Posterior cingulate gyrus (tissue), 11 donors: ENCODE measurements at places on chromosomes 16 and 17.

- no peak for DNase-seq
These were observed 3.9 kb downstream of the DPEP2 start for GRCh38 chr16:67995423-67995822.

DNA sequence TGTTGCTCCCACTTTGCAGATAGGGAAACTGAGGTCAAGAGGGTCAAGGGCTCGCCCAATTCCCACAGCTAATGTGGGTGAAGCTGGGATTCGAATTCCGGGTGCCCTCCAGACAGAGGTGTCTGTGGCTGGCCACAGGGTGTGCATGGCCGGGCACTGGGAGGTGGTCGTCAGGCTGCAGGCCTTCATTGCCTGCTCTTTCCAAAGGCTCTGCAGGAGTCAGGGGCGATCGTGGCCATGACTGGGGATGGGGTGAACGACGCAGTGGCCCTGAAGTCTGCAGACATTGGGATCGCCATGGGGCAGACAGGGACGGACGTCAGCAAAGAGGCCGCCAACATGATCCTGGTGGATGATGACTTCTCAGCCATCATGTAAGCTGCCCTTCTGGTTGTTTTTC lies 49.8 kb downstream of the MEAK7 start:
- DNase-seq = peak; percentile 57

DNA sequence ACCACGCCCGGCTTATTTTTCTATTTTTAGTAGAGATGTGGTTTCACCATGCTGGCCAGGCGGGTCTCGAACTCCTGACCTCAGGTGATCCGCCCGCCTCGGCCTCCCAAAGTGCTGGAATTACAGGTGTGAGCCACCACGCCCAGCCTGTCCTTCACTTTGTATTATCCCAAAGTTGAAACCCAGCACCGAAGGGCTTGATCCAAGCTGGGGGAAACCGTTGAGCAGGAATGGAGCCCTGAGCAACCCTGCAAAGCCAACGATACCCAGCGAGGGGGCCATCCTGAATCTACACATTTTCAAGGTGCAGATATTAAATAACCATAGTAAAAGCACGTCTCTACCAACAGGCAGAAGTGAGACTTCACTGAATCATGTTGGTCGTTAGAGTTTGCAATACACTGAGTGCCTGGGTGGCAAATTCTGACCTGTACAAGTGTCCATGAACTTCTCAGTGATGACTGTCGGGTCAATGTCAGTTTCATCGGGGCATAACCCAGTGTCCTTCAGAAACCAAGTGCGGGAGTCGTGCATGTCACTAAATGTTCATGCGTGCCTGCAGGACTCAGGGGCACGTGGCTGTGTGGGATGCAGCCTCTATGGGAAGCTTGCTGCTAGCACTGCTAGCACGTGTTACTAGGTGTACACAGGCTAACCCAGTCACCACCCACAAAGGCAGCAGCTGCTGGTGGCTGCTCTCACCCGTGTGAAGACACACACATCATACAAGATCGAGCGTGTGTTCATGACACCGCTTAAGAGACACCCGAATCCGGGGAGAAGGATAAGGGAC lies 10.5 kb upstream of the RBFOX3 start:
- peak; percentile 87 for DNase-seq

DNA sequence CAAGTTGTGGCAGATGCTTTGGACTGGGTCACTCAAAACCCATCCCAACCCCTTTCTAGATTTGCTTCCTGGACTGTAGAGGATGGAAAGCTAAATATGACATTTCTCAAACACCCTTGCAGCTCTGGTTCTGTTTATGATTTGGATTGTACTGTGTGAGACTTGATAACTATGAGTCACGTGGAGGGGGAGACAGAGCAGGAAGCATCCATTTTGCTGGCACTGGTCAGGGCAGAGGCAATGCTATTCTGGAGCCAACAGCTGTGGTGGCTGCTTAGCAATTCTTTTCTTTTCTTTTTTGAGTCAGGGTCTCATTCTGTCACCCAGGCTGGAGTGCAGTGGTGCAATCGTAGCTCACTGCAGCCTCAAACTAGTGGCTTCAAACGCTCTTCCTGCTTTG lies 13.6 kb upstream of the TERF2 start:
- no peak for DNase-seq

DNA sequence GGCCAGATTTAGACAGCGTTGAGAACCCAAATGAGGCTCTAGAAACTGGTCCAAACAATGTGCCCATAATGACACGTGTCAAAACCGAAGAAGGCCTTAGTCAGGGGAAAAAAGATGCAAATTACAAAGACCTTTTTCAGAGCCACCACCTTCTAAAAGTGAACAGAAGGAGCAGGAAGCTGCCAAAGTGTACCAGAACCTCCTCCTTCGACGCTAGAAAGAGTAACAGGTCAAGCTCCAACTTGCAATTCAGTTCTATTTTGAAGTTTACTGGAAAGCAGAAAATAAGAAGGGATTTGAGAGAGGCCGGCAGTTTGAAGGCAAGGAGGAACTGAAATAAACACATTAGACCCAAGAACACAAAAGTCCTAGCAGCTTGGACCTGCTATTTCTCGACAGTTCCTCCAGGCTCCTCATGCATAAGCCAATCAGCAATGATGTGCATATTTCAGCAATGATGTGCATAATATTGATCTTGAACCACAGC lies 61.8 kb downstream of the XYLT1 start:
- DNase-seq = no peak

DNA sequence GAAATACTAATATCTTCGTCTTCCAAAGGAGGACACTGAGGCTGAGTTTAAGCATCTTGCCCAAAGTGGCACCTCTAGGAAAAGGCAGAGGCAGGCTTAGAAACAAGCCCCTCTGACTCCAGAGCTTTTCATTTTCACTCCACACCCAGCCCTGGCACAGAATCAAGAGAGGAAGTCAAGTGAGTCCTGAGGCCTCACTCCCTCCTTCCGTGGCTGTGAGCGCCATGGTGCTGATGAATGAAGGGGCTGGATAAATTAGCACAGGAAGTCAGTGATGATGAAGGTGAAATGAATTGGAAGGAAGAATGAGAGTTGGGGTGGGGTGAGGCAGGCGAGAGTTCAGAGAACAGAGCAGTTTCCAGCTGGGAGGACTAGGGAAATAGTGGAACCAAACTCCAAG lies 179.3 kb downstream of the TMEM132E start:
- DNase-seq = no peak

DNA sequence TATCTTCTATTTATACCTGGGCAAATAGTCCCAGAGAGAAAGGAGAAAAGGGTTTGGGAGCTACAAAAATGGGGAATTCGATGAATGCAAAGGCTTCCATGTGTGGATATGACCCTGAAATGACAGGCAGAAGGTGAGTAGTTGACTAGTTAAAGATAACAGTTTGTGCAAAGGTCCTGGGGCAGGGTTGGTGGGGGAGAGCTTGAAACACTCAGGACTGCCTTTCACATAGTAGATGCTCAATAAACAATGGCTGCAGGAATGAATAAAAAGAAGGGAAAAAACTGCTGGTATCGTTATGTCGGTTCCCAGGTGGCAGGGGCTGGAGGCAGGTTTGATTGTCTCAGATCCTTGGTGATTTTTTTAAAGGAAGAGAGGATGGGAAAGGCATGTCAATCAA lies 445.5 kb downstream of the HAPSTR1 start:
- no peak for DNase-seq

DNA sequence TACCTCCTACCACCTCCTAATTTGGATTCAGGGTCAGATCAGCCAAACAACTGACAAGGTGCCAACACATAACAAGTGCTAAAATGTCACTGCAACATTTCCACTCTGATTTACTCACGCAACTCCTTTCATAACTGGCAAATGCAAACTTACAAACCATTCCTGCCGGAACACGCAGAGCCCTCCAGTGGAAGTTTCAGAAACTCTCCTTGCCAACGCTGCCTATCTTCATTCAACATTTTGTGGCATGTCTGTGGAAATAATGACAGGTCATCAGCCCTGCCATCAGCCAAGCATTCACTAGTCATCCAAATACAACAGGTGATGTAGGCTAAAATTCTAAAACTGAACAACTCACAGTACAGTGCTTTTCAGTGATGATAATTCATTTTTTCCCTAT lies 37.7 kb upstream of the OR3A1 start:
- no peak for DNase-seq

DNA sequence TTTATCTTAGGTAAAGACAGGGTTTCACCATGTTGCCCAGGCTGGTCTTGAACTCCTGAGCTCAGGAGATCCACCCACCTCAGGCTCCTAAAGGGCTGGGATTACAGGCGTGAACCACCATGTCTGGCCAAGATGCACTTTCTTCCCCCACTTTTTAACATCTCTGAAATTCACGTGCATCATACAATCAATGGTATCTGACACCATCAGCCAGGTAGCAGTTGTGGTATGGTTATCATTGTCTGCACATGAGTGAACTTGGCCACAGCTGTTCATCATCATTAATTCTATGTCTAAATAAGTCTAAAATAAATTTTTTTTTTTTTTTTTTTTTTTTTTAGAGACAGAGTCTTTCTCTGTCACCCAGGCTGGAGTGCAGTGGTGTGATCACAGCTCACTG lies 34.2 kb upstream of the MYLK3 start:
- no peak for DNase-seq

DNA sequence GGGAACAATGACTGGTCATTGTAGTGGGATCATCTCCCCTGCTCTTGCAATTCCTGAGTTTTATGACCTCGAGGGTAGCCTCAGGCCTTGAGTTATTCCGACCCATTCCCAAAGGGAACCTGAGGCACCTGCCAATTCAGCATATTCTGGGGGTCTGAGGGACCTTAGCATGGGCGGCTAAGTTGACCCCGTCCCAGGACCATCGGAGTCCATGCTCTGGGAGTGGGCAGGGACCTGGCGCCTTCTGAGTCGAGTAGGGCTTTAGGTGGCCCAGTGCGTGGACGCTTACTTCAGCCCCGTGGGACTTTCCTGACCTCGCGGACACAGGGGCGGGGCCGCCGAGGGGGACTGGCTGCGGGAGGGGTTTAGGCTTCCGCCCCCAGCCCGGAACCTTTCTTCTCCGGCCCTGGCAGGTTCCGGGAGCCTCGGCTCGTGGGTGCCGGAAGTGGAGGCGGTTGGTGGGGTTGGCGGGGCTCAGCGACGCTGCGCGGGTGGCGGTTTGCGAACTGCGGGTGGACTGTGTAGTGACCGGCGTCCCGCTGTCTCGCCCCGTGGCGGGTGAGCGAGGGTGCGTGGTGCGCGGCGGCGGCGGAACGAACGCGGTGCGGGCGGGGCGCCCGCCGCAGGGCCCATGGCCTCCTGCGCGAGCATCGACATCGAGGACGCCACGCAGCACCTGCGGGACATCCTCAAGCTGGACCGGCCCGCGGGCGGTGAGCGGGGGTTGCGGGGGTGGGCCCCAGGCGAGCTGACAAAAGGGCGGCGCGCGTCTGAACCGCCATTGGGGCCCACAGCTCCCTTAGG lies at the start of gene EDC4:
EDC4 (plus strand) TSS at position 422 of the 804 bp plus-strand sequence; CDS start at position 632, 210 bp downstream.
- DNase-seq = peak; percentile 95

DNA sequence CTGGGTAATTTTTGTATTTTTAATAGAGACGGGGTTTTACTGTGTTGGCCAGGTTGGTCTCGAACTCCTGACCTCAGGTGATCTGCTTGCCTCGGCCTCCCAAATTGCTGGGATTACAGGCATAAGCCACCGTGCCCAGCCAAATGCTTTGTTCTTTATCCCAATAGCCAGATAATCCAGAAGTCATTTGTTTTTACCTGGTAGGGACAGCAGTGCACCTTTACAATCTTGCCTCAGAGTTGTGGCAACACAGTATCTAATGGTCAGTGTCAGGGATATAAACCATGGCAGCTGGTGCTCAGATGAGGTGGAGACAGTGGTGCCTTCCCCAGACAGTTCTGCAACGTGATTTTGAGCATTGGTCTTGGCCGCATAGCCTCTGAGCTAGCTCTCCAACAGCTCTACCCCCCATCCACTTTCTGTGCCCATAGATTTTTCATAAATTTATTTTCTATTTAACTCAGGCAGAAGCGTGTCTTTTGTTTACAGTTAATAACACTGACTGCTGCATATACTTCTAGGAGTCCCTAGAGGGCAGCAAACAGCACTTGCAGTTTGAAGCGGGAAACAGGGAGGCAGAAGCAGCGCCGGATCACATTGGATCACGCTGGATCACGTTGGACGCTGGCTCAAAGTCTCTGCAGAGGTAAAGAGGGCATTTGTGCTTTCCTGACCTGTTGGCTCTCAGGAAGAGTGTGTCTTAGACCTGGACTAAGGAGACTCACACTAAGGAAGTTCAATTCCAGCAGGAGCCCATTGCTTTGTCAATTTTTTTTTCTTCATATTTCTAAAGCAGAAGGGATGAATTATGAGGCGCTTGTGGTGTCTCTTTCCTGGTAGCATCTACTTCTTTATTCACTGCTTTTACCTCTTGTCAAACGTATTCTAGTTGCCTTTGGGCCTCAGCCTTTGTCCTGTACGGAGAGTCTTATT lies 5.1 kb upstream of the GGT6 start:
- peak; percentile 61 for DNase-seq

DNA sequence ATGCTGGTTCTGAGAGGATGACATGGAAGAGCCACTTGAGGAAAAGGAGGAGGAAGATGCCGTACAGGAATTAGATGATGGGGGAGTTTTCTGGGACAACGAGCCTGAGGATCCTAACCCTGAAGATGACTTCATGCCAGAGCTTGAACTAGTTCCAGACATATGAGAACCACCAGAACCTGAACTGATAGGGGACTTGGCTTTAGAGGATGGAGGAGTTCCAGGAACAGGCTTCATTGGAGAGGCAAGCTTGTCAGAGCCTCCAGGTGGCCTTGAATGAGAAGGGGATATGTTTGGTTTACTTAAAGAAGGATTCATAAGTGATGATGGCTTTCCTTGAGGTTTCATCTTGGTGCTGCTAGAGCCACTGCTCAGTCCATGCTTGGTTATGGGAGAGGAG lies 6.9 kb upstream of the FBXL20 start:
- no peak for DNase-seq

- no peak for DNase-seq
These were observed 9.2 kb downstream of the STAT3 start for GRCh38 chr17:42378959-42379594.

- peak; percentile 84 for DNase-seq
These were observed 18.9 kb downstream of the KPNA2 start for GRCh38 chr17:68054296-68054900.

DNA sequence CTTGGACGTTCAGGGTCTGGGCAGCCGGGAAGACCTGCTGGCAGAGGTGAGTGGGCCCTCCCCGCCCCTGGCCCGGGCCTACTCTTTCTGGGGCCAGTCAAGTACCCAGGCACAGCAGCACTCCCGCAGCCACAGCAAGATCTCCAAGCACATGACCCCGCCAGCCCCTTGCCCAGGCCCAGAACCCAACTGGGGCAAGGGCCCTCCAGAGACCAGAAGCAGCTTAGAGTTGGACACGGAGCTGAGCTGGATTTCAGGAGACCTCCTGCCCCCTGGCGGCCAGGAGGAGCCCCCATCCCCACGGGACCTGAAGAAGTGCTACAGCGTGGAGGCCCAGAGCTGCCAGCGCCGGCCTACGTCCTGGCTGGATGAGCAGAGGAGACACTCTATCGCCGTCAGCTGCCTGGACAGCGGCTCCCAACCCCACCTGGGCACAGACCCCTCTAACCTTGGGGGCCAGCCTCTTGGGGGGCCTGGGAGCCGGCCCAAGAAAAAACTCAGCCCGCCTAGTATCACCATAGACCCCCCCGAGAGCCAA lies 8.6 kb upstream of the ABCC3 start:
- DNase-seq = no peak

DNA sequence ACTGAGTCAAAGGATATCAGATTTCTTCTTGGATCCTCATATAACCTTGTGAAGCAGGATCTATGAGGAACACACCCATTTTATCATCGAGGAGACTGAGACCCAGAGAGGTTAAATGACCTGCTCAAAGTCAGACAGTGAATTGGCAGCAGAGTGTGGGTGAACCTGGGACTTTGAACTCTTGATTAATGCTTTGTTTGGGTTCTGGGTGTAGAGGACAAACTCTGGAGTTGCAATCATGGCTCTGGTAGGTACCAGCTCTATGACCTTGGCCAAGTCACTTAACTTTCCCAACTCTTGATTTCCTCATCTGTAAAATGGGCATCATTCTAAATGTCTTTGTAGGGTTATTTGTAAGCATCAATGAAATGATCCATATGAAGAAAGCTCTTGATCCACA lies 166.4 kb downstream of the HAPSTR1 start:
- DNase-seq = no peak
